ENCODE measurements at places on chromosomes 13 and 19.

- DNase-seq = no peak
Observed at GRCh38 chr19:31339411-31339810, 9.8 kb downstream of the TSHZ3 start.

- DNase-seq = no peak
Observed at GRCh38 chr13:109541081-109541480, 245.3 kb downstream of the IRS2 start.

DNA sequence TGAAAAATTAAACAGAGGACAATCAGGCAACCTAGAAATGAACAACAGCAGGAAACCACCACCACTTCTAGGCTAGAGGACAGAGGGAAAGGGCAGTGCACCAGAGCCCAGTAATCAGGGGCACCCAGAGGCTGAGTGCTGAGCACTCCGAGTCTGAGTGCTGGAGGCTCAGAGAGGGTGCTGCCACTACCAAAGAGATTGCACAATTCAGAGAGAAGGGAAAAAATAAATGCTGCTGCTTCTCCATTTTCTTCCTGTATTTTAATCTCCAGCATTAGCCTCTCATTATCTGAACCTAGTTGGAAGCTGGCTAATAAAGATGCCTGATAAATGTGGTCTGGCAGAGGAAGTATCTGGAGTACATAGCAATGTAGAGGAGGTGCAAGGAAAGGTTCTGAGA is 11.8 kb upstream of the ZNF175 start:
- no peak for DNase-seq

GRCh38 chr19:31470229-31470939 is 121.1 kb upstream of the TSHZ3 start:
- DNase-seq = no peak

GRCh38 chr13:20383058-20383457 is 142.6 kb downstream of the CRYL1 start:
- DNase-seq = no peak

DNA sequence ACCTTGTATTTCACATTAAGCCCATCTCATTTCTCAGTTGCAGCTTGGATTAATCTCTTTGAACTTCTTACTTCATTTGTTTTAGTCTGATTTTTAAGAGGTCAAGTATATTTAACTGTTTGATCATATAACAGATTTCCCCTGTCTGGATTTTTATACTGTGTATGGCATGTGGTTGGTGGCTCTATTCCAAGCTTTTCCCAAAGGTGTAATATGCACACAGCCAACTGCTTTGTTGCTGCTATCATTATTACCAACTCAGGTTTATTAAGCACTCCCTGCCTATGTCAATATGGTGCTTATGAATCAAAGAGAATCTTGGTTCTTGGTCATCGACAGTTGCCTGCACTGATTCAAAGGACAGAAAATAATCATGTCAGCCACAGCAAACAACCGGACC is 92.6 kb downstream of the RAP2A start:
- DNase-seq = no peak

DNA sequence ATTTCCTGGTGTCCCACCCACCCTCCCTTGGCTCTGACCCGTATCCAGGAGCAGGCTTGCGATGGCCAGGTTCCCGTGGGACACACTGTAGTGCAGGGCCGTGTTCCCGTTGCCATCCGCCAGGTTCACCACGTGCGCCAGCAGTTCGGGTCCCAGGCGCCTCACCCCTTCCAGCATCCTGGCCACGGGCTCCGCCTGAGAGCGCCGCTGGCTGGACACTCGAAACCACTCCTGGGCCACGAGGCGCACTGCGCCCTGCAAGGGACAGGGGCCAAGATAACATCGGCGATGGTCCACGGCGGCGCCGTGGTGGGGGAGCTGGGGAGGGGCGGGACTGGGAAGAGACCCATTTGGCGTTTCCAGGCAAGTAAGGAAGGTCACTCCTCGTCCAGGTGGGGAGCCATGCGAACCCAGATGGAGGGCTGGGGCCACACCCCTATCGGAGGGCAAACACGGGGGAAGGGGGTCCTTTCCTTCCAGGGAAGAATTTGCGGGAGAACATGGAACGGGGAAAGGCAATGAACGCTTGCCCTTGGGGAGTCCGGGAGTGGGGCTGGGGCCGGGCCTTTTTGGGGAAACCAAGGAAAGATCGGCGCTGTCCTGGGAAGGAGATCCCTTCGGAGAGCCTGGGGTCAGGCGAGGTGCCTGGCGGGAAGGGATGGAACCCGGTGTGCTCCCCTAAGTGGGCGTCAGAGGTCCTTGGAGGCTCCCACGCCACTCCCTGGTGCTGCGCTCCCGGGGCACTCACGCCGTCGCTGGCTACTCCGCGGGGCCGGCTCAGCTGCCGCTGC is 9.9 kb downstream of the KANK3 start:
- DNase-seq = no peak

DNA sequence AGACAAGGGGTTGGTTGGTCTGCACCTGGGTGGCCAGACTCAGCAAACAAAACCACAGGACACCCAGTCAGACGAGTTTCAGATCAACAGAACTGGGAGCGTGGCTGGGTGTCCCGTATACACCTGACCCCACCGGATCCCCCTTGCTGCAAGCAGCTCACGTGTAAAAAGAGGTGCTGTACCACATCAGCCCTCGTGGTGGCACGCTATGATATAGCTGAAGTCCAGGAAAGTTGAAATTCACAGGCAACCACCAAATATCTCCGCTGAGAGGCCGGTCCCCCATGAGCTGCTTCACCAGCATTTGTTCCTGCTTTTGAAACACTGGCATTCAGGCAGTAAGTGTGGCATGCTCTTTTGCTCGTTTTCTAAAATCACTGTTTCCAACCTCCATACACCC is 92.3 kb downstream of the TUBA3C start:
- no peak for DNase-seq

- no peak for DNase-seq
Observed at GRCh38 chr19:52735734-52736133, 890 bp upstream of the ZNF611 start.

DNA sequence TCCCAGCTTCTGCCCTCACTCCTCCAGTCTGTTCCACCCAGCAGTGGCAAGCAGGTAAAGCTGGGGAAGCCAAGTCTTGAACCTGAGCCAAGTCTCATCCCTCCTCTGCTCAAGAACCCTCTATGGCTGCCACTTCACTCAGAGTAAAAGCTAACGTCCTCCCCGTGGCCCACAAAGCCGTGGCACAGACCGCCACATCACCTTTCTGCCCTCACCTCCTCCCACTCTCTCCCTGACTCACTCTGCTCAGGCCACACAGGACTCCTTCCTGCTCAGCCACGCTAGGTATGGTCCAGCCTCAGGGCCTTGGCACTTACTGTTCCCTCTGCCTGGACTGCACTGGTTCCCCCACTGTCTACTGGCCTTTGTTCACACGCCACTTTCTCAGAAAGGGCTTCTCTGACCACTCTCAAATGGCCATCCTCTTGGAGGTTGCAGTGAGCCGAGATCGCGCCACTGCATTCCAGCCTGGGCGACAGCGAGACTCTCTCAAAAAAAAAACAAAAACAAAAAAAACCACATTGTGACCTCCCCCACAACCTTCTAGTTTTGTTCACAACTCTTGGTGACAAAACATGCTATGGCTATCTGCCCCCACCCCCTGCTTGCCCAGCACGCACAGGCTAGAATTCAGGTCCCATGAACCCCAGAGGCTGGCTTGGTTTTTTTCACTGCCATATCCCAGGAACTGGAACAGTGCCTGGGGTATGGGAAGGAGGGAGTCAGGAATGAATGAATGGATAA is 15.8 kb downstream of the NDUFB7 start:
- DNase-seq = no peak

DNA sequence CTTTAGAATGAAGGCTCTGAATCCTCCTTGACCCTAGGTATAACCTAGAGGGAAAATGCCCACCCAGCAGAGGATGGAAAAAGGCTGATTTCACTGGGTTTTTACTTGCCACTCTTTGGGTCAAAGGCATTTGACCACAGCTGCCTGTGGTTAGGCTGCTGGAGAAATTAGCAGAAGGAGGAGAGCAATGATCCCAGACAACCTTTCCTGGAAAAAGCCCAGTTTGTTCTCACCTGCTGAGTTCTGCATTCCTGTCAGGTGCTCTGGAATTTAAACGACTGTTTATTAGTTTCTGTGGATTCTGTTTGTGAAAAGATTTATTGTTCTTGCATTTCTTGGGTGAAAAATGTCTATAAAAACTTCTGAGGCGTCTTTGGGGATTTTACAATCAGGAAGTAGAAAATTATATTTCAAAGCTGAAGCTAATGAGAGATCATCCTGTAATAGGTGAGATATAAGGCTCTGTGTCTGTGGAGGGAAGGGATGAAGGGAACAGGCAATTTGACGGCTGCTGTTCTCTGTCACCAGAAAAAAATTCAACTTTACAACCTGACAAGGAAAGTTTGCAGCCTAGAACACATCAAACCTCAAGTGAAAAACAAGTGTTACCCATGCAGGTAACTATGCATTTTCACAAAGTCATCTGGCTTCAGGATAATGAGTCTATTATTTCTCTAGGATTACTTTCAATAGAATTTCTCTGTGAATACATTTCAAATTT is 519.7 kb downstream of the DIAPH3 start:
- DNase-seq = no peak

DNA sequence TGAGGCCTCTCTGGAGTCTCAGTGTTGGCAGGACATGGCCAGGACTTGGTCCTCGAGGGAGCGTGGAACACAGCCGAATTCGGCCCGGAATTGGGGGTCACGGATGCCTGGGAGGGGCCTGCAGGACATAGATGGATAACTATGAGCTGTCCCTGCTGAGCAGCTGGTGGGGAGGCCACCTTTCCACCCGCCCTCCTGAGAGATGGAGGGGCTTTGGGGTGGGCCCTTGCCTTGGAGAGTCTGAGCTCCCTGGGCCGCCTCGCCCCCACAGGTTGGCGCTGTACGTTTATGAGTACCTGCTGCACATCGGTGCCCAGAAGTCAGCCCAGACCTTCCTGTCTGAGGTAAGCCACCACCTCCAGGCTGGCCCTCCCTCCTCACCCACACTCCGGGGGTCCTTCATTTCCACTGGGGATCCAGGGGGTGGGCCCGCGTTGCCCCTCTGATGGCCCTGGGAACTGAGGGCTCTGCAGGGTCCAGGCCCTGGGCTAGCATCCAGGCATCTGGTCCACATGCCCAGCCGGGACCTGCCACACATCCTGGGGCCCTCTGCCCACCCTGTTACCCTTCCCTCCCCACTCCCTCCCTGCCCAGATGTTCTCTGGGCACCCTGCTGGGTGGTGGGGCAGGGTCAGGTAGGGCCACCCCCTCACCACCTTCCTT is 8.0 kb downstream of the SSBP4 start:
- DNase-seq = peak; percentile 53

DNA sequence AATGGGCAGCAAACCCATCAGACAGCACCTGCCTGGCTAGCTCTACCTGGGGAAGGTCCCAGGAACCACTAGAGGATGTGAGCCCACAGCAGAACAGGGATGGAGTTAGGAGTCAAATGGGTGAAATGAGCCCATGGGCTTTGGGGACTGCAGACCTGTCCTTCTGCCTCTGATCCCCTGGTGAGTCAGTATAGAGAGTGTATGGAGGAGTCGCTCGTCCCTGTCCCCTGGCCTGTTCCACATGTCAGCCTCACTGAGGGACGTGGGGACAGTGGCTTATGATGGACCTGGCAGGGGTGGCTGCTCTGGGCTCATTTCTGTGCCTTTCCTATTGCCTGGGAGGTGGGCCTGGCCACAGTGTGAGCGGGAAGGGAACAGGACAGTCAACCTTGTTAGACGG is 4.0 kb downstream of the CEACAM1 start:
- no peak for DNase-seq

DNA sequence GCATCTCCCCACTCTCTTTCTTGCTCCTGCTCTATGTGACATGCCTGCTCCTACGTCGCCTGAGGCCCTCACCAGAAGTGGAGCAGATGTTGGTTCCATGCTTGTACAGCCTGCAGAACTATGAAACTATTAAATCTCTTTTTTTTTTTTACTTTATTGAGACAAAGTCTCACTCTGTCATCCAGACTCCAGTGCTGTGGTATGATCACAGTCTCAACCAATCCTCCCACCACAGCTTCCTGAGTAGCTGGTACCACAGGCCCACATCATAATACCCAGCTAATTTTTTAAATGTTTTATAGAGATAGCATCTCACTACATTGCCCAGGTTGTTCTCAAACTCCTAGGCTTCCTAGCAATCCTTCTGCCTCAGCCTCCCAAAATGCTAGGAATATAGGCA is 1067.7 kb downstream of the PCDH9 start:
- DNase-seq = no peak

DNA sequence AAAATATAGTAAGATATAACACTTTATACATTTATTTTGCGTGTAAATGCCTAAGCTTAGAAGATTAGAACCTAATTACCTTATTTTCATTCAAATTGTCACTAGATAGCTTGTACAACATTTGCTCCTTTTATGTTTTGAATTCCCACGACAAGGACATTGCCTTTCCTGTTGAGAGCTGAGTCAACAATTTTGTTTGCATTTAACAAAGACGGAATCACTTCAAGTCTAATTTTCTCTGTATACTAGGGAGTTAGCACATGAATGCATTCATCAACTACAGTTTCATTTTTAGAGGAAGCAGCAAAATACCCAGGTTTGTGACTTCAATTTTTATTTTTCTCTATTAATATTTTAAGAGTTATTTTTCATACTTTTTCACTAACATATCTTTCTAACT is 48.7 kb upstream of the PCCA start:
- no peak for DNase-seq

- no peak for DNase-seq
Observed at GRCh38 chr19:13299838-13300237, 149.6 kb downstream of the IER2 start.

DNA sequence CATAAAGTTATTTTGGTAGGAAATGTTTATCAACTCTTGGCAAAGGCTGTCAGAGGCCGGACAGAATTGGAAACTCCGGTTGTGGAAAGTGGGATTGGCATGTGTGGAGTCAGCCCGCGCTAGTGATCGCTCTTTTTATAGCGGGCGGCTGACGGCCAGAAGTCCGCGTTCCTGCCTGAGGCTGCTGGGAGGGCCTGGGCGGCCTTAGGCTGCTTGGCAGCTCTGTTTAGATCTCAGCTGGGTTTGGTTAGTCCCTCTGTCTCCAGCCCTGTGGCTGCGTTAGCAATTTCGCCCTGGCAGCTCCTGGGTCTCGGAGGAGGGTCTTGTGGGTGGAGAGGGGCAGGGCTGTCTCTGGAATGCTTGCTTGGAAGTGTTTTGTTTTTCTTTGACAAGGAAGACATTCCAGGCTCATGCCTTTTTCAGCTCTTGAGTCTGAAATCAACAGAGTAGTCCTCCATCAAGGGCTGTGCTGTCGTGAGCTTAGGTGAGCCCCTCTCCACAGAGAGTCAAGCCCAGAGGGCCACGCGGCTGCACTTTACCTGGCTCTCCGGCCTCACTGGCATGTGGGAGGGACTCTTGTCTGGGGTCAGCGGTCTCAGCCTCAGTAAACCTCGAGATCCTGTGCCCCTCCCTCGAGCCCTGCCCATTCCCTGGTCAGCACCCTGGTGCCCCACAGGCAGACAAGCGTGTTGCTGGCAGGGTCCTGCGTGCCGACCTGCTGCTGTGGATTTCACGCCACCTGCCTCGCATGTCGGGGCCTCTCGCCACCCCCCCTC is 22.5 kb downstream of the DOT1L start:
- DNase-seq = no peak

GRCh38 chr19:5356428-5356827 is 15.8 kb upstream of the PTPRS start:
- DNase-seq = no peak

GRCh38 chr19:47102346-47103060 is 11.1 kb downstream of the ZC3H4 start:
- no peak for DNase-seq

GRCh38 chr19:30341611-30342201 is 30.5 kb upstream of the ZNF536 start:
- DNase-seq = no peak
